Natural killer cell (primary cell): ENCODE measurements at places on chromosomes 7 and 10. TPM values are rescaled to one million over a fixed set of nuclear protein-coding genes. Genes with fewer than 3 reads are reported as not detected.

GRCh38 chr10:48993627-48994026 lies 54.0 kb upstream of the LRRC18 start:
- H3K27ac ChIP-seq, result no peak overlapping the region
- no peaks in the 10 kb centered on the region for H3K27me3 ChIP-seq
- H3K4me1 ChIP-seq, result no peaks in the 10 kb centered on the region
- H3K36me3 ChIP-seq, result no peaks in the 10 kb centered on the region
- no peak for DNase-seq

RPEL1 gene
- not detected for total RNA-seq

- no peaks in the 10 kb centered on the region for H3K27me3 ChIP-seq
- no peak overlapping the region for H3K4me3 ChIP-seq
- H3K36me3 ChIP-seq, result no peaks in the 10 kb centered on the region
- no peaks in the 10 kb centered on the region for H3K4me1 ChIP-seq
- no peak overlapping the region for H3K27ac ChIP-seq
Observed at GRCh38 chr7:102009628-102010027, 192.2 kb downstream of the CUX1 start.

LRRC17 gene
- not detected for total RNA-seq

GRCh38 chr10:122264436-122264835 lies 6.7 kb upstream of the BTBD16 start:
- no peaks in the 10 kb centered on the region for H3K4me1 ChIP-seq
- no peaks in the 10 kb centered on the region for H3K36me3 ChIP-seq
- no peak overlapping the region for H3K4me3 ChIP-seq
- no peaks in the 10 kb centered on the region for H3K27me3 ChIP-seq
- DNase-seq, result no peak
- H3K27ac ChIP-seq, result no peak overlapping the region

GRCh38 chr10:102382871-102383270 lies 12.6 kb upstream of the NFKB2 start:
- H3K4me1 ChIP-seq, result no peaks in the 10 kb centered on the region
- H3K27ac ChIP-seq, result no peak overlapping the region
- no peaks in the 10 kb centered on the region for H3K27me3 ChIP-seq
- DNase-seq, result no peak

GRCh38 chr10:33939892-33940291 lies 605.4 kb upstream of the NRP1 start:
- no peak for DNase-seq
- no peak overlapping the region for H3K4me3 ChIP-seq
- no peaks in the 10 kb centered on the region for H3K27me3 ChIP-seq

DNA sequence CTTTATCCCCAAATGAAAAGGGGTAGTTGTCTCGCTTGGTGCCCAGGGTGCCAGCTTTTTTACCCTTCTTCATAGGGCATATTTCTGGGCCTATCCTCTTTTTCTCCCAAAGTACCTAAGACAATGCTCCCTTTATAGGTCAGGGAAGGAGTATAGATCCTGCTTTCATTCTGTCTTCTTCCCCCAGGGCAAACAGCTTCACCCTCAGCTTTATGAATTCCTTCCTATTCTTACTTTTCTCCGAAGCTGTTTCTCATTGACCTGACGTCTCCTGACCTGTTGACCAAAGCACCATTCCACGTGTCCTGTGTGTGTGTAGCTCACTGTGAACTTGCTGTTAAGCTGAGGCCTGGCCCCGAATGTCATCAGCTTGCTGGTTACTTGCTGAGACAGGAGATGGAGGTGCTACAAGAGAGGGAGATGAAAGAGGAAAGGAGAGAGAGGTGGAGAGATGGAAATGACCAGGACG lies 48.9 kb downstream of the PYROXD2 start:
- no peak for DNase-seq
- H3K4me1 ChIP-seq, result peaks cover 7% of the 10 kb centered on the region
- no peak overlapping the region for H3K4me3 ChIP-seq
- no peak overlapping the region for H3K27ac ChIP-seq
- no peaks in the 10 kb centered on the region for H3K36me3 ChIP-seq
- H3K27me3 ChIP-seq, result no peaks in the 10 kb centered on the region

DNA sequence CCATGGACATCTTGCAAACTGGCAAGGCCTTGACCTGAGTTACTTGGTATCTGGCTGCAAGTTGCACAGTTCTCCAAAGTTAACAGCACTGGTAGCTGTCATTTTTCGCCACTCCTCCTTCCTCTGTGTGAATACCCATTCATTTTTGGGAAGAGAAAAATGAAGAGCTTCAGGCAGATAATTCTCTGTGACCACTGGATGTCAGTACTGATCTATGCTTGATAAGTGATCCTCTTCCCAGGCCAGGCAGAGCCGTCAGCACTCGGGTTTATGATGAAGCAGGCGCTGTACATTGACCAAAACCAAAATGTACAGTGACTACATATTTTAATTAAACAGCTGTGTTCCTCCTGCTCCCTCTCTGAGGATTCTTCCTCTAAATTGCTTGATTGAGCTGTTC lies 55.9 kb upstream of the PDZD8 start:
- no peaks in the 10 kb centered on the region for H3K36me3 ChIP-seq
- no peak for DNase-seq
- H3K27ac ChIP-seq, result no peak overlapping the region
- no peak overlapping the region for H3K4me3 ChIP-seq
- peaks cover 7% of the 10 kb centered on the region for H3K4me1 ChIP-seq
- H3K27me3 ChIP-seq, result no peaks in the 10 kb centered on the region

- H3K4me3 ChIP-seq, result no peak overlapping the region
- H3K27ac ChIP-seq, result no peak overlapping the region
- peaks cover 9% of the 10 kb centered on the region for H3K4me1 ChIP-seq
- DNase-seq, result no peak
Observed at GRCh38 chr7:117083648-117084047, 130.3 kb downstream of the ST7 start.
